Activated CD4-positive, alpha-beta memory T cell treated with anti-CD3 and anti-CD28 coated beads for 36 hours (primary cell): ENCODE measurements at places on chromosomes 7 and 10. TPM values are rescaled to one million over a fixed set of nuclear protein-coding genes. Genes with fewer than 3 reads are reported as not detected.
A peak's percentile ranks its signal among the peaks of the same experiment; 100 is the strongest.

GRCh38 chr10:12499076-12499986 is 150.0 kb downstream of the CAMK1D start:
- DNase-seq: no peak

- peak; percentile 19 for DNase-seq
These were observed 2.9 kb upstream of the FGL2 start for GRCh38 chr7:77202481-77202976.

- peak; percentile 43 for DNase-seq
These were observed 158.3 kb downstream of the TCF7L2 start for GRCh38 chr10:113108194-113108835.

DNA sequence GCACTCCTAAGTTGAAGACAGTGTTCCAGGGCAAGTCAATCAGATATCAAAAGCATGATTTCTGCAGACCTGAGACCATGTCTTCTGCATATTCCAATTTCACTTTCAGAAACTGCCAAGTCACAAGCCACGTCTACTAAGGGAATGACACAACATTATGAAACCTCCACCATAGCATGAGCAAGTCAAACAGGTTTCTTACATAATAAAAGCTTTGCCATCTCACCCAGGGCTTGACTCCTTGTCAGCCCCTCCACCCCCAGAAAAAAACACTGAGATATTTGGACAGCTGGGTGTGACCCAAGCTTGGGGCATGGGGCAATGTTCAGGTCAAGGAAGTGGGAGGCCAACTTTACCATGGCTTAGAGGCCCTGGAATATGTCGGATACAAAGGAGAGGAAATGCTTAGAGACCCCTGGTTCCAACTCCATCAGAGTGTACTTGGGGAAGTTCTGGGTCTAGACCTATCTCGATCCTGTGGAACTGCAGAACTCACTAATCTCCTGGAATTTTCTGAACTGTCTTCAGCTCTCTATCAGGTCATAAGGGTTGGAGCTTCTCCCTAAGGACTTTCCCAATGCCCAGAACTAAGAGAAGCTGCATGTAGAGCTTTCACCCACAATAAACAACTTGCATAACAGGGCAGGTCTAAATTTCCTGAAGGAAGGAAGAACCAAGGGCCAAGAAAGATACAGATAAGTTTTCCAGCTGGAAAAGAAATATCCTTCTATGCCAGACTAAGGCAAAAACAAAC is 80.6 kb upstream of the NAMPT start:
- peak; percentile 27 for DNase-seq

DNA sequence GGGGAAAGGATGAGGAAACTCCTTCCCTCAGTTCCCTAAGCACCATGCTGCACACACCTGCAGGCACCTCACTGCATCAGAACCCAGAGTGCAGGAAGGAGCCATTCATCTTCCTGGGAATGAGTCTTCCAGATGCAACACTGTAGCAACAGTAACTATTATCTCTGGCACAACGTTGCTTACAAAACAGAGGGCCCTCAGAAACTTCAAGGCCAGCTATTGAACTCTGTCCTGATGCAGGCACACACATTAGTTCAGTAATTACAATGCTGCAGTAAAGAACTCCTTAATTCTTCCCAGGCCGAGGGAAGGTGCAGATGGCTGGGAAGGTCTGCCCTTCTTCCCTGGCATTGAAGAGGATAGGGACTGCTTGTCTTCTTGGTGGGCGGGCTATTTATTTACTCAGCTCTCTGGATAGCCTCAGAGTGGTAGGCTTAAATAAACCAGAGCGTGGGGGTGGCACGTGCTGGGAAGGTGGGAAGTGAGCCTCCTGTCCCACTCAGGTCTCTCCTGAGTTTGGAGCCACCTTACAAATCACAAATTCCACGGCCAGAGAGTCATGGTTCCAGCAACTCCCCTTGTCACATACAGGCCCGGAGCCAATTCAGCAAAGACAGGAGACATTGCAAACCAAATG is 125.1 kb upstream of the JCAD start:
- no peak for DNase-seq

GRCh38 chr7:19560111-19560883 is 148.5 kb downstream of the POLR1F start:
- no peak for DNase-seq

GRCh38 chr10:112584276-112584675 is 137.3 kb downstream of the VTI1A start:
- DNase-seq: no peak

DNA sequence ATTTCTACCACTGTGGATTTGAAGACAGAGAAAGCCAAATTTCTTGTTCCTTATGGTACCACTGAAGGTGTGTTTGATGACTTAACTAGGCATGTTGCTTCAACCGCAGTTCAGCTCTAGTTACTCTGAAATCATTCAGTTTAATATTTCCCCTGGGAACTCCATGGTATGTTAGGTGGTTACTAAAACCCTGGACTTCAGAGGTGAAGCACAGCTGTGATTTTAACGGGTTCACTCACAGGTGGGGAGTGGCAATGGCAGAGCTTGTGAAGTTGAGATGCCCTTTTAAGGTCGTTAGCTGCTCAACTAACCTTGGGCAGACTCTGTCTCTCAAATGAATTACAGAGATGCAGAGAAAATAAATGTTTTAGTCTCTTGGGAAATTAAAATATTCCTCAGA is 163.6 kb upstream of the PHYHIPL start:
- no peak for DNase-seq

GRCh38 chr7:47277321-47277781 is 304.6 kb downstream of the TNS3 start:
- DNase-seq: no peak

GRCh38 chr10:89653410-89653869 is 8.4 kb upstream of the PANK1 start:
- DNase-seq: no peak

- no peak for DNase-seq
These were observed 25.6 kb downstream of the TACR2 start for GRCh38 chr10:69391158-69391557.

GRCh38 chr10:2968401-2969058 is 98.8 kb upstream of the PFKP start:
- no peak for DNase-seq

- DNase-seq: no peak
These were observed 8.7 kb upstream of the PTPN12 start for GRCh38 chr7:77528368-77528767.

GRCh38 chr10:117970962-117971361 is 75.8 kb downstream of the RAB11FIP2 start:
- no peak for DNase-seq

ASB10 gene
- not detected for total RNA-seq

CLDN4 gene
- 0.14 TPM for total RNA-seq

TMEM130 gene
- not detected for total RNA-seq

XPNPEP1 gene
- total RNA-seq: 66.6 TPM

TUBAL3 gene
- total RNA-seq: not detected

ATOH7 gene
- not detected for total RNA-seq

AP3M1 gene
- total RNA-seq: 43.9 TPM
